Activated CD8-positive, alpha-beta memory T cell treated with anti-CD3 and anti-CD28 coated beads for 4 hours (primary cell): ENCODE measurements at places on chromosomes 5 and 9.

GRCh38 chr5:74672215-74672877 is 12.7 kb upstream of the HEXB start:
- DNase-seq = no peak

DNA sequence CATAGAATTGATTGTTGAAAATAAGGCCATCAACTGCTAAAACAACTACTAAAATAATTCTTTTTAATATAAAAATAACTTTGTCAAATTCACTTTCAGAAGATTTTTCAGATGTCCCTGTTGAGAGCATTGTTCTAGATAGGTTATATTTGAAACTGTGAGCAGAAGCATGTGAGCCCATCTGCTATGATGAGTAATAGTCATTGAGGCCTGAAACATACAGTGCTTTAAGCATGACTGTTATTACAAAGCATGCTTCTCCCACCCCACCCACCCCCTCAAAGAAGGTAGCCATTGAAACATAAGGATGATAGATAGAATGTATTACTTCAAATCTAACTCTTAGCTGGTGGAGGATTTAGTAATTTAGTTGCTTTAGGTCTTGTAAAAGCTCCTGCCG is 86.0 kb downstream of the UHRF2 start:
- no peak for DNase-seq

- DNase-seq = no peak
These were observed 78.4 kb upstream of the PTGER4 start for GRCh38 chr5:40601198-40601868.

GRCh38 chr5:179435731-179436315 is 90.6 kb upstream of the ADAMTS2 start:
- DNase-seq = no peak

GRCh38 chr5:154372661-154373060 is 73.1 kb upstream of the SAP30L start:
- no peak for DNase-seq

DNA sequence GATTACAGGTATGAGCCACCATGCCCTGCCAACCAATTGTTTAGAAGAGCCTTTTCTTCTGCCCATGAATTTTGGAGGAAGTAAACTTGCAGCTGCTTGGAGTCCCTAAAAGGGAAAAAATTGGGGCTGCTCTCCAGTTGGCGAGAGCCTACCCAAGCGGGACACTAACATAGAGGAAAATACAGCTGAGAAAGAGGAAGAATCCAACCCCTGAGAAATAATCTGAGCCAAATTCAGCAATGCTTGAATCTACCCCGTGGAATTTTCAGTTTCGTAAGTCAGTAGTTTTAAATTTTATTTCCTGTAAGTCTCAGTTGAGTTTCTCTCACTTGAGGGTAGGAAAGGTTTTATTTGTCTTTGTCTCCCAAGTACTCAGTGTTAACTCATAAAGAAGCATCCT is 30.4 kb upstream of the UBTD2 start:
- DNase-seq = no peak
